ENCODE measurements at places on chromosomes 12 and 14.

GRCh38 chr12:124938587-124938986, 24.1 kb upstream of the UBC start:
- no peak for DNase-seq

- DNase-seq = no peak
Observed at GRCh38 chr14:34232790-34233189, 229.2 kb downstream of the SPTSSA start.

GRCh38 chr12:73321776-73322175, 1049.6 kb downstream of the TRHDE start:
- DNase-seq = no peak

- DNase-seq = no peak
Observed at GRCh38 chr12:67382241-67382871, 113.2 kb downstream of the CAND1 start.

DNA sequence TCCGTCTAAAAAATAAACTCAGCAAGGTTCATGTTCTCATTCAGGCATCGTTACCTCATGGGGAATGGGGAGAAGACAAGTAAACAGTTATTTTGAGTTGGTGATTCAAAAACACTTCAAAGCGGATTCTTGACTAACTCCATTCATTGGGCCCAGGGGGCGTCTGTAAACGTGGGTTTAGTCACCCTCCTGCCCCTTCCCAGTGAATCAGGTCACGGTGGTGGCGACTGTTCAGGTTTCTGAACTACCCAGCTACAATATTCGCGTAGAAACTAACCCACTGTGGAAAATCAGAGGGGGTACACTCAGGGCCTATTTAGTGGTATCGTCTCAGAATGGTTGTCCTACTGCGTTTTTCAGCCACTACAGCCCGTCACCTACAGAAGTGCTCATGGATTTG, 15.2 kb downstream of the OR6S1 start:
- DNase-seq = no peak

DNA sequence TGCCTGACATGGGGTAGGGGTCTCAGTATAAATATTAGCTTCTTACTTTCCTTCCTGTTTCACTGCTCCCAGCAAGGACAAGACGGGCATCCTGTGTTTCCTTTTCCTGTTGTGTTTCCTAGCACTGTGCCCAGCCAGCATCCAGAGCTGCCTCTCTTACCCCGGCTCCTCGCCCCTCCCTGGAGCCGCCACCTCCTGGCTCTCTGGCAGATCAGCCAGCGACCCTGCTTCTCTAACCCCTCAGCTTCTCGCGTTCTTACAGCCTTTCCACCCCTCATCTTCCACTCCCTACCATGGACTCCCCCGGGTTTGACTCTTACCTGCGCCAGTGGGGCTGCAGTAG, 17.8 kb downstream of the HDAC7 start:
- no peak for DNase-seq

GRCh38 chr14:30621354-30621939, 672 bp upstream of the SCFD1 start:
- DNase-seq = no peak

GRCh38 chr12:6607751-6608591, 792 bp upstream of the CHD4 start:
- DNase-seq = no peak
